NCI-H460 (cell line): ENCODE measurements at places on chromosomes 12 and 14. TPM values are rescaled to one million over a fixed set of nuclear protein-coding genes. Genes with fewer than 3 reads are reported as not detected.

DNA sequence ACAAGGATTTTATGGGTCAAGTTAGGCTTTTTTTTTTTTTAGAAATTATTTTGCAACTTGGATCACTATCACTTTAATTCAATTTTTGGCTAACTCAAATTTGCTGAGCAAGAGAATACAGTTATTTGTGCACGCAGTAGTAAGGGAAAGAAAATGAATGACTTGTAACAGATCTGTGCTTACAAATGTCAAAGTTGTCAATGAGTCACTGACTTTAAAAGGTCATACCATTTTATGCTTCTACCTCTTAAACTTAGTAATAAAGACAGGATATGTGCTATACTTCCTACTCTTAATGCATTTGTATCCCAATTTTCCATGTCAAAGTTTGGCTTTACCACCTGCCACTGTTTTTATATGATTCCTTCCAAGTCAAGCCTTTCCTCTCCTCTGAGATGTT, 131.1 kb upstream of the FBXO33 start:
- peak; percentile 1 for DNase-seq

GRCh38 chr12:94094700-94095099, 53.7 kb upstream of the PLXNC1 start:
- DNase-seq, result no peak

GRCh38 chr12:60100160-60100559, 504.3 kb downstream of the SLC16A7 start:
- DNase-seq, result no peak

DNA sequence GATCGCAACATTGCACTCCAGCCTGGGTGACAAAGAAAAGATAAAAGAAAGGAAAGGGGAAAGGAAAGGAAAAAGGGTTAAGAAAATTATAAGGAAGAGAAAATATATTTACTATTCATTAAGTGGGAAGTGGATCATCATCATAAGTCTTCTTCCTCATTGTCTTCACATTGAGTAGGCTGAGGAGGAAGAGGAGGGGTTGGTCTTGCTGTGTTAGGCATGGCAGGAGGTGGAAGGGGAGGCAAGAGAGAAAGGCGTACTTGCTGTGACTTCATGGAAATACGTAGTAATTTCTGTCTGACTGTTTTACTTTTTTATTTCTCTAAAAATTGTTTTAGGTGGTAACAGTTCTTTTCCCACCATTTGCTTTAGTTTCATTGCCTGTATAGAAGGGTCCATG, 26.2 kb downstream of the FAM177A1 start:
- DNase-seq, result no peak

DNA sequence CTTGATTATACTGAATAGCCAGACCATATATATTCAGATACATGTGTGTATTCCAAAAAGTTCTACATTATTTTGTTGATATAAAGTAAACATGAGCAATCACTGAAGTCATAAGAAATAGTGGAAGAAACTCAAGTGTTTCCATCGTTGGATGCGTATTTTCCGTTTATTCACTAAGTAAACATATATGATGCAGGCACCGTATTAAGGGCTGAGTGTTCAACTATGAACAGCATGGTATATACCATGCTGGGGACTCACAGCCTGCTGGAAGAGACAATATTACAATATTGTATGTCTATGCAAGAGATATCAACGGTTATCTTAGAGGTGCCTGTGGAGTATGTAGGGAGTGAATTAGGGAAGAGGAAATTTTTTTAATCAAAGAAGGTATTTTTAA, 1.2 kb downstream of the PYROXD1 start:
- peak; percentile 14 for DNase-seq

- DNase-seq, result no peak
Measured at GRCh38 chr12:118524446-118524845, 148.1 kb downstream of the SUDS3 start.

GRCh38 chr12:89977405-89978085, 268.9 kb upstream of the ATP2B1 start:
- DNase-seq, result no peak

- no peak for DNase-seq
Measured at GRCh38 chr12:109359131-109359690, 11.5 kb downstream of the MYO1H start.

DNA sequence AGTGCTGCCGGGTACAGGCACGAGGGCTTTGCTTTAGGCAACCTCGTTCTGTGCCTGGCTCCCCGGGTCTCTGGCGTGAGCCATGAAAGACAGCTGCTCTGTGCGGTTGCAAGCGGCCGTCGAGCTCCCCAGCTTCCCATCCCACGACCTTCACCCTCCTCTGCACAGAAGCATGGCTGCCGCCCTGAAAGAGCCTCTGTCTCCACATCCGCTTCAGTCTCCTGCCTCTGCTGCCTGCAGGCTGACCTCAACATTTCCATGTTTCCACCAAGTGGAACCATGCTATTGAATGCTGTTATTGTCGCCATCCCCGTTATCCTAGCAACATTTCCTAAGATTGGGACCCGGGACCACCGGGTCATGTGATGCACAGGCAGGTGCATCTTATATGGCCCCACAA, 57.1 kb downstream of the KDM2B start:
- no peak for DNase-seq

- DNase-seq, result no peak
Measured at GRCh38 chr12:123149501-123150274, 1.2 kb downstream of the PITPNM2 start.

DNA sequence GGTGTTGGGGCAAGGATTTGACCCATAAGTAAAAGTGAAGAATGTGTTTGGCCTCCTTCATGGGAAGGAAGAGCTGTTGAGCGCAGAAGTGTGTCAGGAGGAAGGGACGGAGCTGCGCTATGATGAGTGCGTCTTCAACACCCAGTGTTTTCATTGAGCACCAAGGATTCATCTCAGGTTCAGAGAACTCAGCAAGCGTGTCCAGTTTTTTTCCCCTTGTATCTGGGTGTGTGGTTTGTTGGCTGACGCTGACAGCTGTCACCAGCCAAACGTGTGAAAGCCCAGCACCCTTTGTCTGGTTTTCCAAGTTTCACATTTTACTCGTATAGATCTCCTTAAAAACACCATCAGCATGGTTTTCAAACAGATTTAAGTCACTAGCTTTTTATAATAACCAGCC, 12.3 kb downstream of the EP400 start:
- DNase-seq, result no peak

DNA sequence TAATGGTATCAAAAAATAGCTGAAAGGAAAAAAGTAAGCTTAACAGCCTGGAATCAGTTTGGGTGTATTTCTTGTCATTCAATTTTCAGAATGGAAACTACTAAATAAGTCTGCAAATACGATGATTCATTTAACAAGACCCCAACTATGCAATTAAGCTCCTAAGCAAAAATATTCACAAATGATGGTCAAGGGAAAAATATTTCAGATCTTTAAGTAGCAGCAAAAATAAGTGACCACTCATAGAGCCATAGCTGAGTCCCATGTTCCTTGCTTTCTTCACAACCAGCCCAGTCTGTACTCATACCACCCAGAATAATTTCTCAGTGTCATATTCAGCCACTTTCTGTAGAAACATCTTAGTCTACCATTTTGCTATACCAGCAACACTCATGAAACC, 185.4 kb downstream of the PPM1H start:
- DNase-seq, result no peak

GRCh38 chr12:45637706-45638105, 91.8 kb upstream of the ARID2 start:
- no peak for DNase-seq

GRCh38 chr14:66603945-66604344, 96.0 kb downstream of the GPHN start:
- DNase-seq, result no peak

DNA sequence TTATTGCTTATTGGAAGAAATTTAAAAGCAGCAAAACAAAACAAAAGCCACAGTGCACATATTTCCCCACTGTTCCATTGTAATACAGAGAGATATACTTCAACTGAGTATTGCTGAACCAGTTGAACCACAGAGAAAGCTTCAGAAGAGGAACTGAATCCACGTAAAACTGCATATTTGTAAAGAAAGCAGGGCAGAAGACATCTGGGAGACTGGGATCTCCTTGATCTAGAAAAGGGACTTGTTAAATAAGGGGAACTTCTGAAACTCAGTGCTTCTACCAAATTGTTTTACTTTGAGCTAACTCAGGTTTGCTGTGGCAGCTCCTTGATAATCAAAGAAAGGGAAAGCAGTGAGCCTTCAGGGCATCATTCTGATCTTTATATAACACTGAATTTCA, 411.1 kb upstream of the MDGA2 start:
- DNase-seq, result no peak

GRCh38 chr12:48198672-48198971, 4.5 kb downstream of the OR10AD1 start:
- DNase-seq, result no peak

DNA sequence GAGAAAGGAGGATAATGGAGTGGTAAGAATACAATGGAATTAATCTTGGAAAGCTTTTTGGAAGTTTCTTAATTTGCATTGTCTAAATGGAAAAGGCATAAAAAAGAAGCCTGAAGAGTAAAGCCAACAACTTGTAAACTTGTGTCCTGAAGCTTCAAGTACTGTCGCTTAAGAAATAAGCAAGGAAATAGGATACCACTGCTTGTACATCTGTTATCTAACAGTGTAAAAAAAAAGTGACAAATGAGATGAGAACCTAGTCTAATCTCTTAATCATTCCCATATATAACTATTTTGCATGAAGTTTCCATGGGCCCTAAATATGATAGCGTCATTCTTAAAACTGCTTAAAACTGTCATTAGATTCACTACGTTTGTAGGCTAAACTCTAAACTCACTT, 134.0 kb upstream of the DYRK2 start:
- no peak for DNase-seq

DNA sequence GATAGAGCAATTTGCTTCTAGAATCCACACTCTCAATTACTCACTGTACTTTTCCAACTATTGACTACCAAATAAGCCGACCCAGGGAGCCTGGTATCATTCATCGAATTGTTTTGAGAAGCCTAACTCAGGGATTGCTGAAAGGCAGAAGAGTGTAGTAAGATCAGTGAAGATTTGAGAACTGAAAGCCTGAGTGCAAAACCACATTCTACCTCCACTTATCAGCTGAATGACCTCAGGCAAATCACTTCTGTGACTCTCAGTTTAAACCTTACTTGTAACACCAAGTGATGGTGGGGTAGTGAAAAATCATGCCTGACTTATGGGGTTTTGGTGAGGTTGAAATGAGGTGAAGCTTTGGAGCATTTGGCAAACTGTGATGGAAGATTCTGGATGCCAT, 126.1 kb upstream of the MAX start:
- DNase-seq, result no peak

DNA sequence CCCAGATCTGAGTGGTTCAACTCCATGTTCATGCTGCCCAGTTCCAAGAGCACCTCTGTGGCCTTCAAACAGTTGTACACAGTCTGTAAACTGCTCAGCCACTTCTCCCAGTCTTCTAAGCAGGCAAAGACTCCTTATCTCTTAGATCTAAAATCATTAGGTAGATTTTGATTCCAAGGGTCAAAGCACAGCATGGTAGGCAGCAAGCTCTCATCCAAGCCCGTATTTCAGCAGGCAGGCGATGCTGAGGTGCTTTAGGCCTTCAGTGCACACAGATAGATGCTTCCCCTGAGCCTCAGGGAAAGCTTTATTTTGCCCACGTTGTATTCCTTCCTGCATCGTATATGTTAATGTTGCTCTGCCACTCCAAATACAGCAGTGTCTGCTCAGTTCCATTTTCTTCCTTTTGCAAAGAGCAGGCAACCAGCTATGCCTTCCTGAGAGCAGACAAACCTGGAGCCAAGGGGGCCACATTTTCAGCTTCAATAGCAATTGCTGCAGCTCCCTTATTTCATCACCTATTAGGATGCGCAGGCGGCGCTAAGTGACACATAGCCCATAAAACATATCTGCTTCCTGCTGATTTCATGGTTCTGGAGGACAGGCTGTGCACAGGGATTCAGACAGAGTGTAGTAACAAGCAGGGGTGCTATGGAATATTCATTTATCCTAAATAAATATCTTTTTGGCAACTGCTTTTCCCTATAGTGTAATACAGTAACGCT, 67.5 kb downstream of the ETV6 start:
- no peak for DNase-seq

DNA sequence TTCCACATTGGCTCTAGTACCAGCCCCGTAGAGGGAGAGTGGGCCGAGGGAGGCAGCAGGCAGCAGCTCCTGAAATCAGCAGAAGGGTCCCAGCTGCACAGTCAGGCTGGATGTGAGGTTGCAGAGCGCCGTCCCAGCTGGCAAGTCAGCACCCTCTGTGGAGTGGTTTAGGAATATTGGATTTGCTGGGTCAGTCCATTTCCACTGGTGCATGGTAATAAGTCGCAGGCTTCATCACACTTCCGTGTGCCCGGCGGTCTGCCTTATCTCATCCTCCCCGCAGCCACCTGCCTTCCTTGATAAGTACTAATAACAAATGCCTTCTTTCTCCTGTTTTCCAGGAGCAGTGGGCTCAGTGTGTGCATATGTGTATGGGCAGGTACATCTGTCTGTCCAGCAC, 112.9 kb downstream of the TSPAN9 start:
- DNase-seq, result no peak

The SLC10A1 gene
- total RNA-seq, result 0.17 TPM in 1 of 2 replicates, not detected in the other

The PPP1R3E gene
- total RNA-seq, result 6.8 and 7.5 TPM in 2 replicates

The BEST3 gene
- total RNA-seq, result not detected in 2 replicates

The PROX2 gene
- total RNA-seq, result not detected in 2 replicates

The TAS2R9 gene
- not detected in 2 replicates for total RNA-seq

The C12orf60 gene
- 2.0 and 2.4 TPM in 2 replicates for total RNA-seq
